Activated T-helper 1 cell treated with Interleukin-2 at 50 U/mL for 16 hours (primary cell): ENCODE measurements at places on chromosomes 3 and 15.

DNA sequence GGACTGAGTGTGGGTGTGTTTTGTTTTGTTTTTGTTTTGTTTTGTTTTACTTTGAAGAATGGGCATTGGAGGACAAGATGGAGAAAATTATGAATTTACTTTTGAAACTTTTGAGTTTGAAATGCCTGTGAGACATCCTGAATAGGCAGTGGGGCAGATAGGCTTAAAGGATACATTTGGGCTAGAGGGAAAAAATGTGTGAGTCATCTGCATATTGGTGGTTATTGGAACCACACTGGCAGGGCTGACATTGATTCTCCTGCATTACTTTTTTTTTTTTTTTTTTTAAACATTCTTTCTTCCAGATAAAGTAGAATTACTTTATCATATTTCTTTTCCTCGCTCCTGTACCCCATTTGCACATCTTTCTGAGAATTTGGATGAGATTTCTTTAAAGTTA lies 56.1 kb downstream of the CALML4 start:
- DNase-seq, result no peak

DNA sequence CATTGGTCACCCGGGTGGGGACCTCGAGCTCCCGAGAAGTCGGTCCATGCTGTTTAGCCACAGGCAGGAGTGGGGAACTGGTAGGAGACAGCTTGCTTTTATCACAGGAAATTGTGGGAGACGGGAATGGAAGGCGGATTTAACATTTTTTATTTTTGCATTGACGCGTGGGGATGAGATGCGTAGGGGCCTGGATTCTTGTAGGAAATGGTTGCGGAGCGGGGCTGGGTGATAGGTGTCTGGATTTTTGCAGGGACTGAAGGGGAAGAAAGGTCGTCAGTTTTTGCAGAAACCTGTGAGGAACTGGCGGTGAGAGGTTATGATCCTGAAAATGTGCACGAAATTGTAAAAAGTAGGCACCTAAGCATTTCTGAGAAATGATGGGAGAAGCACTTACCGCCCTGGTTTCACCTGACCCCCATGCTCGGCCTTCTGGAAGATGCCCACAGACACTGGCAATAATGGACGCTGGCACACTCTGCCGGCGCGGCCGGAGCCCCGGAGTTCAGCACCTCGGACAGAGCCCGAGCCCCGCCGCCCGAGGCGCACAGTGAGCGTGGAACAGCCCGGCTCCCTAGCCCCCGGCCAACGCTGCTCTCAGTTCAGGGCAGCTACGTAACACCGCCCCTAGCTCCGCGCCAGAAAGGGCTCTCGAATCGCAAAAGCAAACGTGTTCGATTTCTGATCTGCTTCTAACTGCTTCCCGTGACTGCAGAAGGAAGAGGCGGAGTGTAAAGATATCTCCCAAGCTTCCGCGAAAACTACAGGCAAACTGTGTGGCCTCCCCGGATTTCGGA lies 928 bp downstream of the ANKRD34C start:
- no peak for DNase-seq

DNA sequence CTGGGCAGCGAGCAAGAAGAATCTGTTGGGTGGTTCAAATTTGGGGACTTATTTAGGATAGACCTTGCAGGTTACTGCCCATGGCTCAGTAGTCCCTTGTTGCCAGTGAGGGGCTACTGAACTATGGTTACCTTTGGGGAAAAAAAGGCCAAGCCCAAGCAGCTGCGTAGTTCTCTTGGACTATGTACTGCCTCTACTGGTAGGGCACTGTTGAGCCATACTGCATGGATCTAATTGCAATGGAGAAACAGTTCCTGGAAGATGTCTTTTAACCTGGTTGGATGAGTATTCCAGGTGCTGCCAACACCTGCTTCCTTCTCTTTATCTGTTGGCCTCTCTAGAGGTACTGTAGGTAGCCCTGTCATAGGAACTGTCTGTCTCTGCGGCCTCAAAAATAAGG lies 671.9 kb upstream of the CBLB start:
- DNase-seq, result no peak

GRCh38 chr3:133607816-133608215 lies 34.3 kb downstream of the CDV3 start:
- no peak for DNase-seq

- no peak for DNase-seq
Measured at GRCh38 chr3:29202378-29202777, 78.5 kb upstream of the RBMS3 start.

- DNase-seq, result no peak
Measured at GRCh38 chr3:32992310-32992686, 40.9 kb downstream of the CCR4 start.

DNA sequence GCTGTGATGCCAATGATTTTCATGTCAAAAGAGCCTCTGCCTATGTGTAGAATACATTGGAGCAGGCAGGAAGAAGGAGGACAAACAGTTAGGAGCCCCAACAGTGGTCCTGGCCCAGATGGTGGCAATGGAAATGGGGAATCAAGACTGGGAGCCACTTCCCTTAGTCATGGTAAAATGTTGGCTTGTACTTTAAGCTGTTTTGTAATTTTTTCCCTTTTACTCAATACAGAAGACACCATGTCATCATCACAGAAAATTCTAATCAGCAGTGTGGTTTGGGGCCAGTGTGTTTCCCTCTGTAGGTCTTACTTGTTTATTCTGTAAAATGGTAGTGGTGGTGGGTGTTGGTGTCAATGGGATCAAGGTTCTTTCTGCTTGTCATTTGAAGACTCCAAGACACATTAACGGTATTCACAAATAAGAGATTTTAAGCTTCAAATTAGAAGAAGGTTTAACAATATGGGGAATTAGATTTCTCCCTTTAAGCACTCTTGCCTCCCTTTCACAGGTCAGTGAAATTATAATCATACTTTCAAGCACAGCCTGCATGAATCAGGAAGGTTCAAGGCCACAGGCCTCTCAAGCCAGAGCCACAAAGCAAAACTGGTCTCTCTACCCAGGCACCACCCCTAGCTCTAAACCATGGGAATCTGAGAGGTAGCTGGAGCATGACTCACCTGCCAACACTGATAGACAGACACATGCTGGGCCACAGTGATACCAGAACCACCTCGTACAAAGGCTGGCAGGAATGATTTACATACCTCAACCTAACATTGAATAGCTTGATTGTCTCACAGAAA lies 24.9 kb downstream of the SIAH2 start:
- no peak for DNase-seq

DNA sequence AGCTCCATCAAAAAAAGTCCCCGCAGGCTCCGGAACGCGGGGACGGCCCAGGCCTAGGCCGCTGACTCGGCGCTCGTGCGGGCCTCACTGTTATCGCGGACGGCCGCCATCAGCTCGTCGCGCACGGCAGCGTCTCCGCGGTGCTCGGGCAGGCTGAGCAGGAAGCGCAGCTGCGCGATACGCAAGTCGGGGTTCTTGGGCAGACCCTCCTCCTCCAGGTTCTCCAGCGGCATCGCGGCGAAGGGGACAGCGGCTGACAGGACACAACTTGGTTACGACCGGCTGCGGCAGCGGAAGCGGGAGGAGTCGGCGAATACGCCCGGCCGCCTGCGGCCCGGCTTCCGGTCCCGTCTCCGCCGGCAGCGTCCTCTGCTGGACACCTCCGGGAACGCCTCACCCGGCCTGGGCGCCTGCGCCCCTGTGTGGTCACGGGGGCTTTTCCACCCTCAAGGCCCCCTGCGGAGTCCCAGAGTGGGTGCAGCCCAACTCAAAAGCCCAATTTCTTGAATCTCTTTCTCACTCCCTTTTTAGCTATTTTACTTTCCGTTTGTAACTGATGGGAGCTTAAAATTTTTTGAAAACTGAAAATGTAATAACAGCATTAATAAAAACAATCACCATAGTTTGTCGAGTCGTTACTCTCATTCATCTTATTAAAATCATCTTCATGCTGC lies at the start of gene PSMD6:
Gene PSMD6, minus strand, starts transcription at position 308 of the 674 bp plus-strand sequence. Its CDS starts 75 bp downstream, at position 233.
- peak; percentile 88 for DNase-seq

GRCh38 chr15:82566690-82567089 lies 26.4 kb upstream of the RPS17 start:
- DNase-seq, result no peak

DNA sequence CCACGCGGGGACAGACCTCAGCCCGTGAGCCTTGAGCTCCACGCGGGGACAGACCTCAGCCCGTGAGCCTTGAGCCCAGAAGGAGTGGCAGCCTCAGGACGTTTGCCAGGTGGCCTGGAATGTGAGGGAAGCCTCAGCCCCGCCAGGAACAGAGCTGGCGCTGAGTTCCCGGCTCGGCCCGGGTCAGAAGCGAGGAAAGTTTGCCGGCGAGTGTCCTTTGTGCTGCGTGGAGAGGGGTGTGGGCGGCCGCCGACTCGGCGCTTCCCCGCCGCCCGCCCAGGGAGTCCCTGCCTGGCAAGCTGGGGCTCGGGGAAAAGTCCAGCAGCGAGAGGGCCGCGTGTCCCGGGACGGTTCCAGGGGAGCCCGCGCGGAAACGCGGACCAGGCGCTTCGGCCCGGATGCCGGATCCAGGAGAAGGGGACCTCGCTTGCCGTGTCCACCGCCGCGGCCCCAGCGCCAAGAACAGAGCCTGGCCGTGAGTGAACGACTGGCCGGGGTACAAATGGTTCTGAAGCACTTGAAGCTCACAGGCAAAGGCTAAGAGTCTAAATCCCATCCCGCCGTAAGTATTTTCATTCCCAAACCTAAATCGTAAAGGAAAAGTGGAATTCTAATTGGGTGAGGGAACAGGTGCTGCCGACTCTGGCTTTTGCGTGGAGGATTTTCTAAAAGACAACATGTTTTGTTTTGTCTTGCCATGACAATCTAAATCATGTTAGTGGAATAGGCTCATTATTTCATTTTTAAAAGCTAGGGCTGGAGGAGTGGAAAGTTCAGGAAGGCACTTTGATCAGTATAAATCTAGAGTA lies 1.7 kb downstream of the LRRN1 start:
- DNase-seq, result no peak

- DNase-seq, result no peak
Measured at GRCh38 chr3:136621628-136622027, 130.6 kb downstream of the STAG1 start.

- DNase-seq, result no peak
Measured at GRCh38 chr3:147424581-147425387, 15.6 kb downstream of the ZIC1 start.

GRCh38 chr3:61354604-61355003 lies 103.4 kb upstream of the FHIT start:
- no peak for DNase-seq

DNA sequence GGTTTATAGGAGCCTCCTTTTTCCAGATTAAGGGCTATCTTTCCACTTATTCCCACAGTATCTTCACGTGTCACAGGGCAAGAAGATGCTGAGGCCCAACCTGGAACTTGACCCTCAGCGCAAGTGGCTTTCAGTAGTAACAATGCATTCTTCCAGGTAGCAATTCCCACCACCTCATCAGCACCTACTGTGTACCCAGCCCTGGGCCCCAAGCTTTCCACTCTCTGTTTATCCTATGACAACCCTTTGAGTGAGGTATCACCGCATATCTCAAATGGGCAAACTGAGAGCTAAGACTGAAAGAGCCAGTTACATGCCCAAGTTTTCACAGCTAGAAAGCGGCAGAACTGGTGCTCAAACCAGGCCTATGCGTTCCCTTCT lies 88.2 kb downstream of the CPN2 start:
- no peak for DNase-seq

- no peak for DNase-seq
Measured at GRCh38 chr3:17298038-17298437, 413.3 kb downstream of the PLCL2 start.

DNA sequence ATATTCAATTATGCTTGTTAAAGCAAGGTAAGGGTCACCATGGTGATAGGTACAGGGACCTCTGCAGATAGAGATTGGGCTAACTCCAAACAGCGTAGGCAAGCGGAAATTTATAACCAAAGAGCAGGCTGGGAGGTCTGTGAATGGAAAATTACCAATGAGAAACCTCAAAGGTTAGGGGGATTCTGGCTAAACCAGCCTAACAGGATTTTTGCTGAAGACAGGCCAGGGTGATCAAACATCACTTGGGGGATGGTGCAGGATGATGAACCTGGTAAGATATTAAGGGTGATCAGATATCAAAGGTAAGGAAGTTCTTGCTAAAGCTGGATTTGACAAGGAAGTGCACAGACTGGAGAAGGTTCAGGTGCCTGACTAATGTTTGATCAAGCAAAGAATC lies 35.3 kb upstream of the SNRPN start:
- DNase-seq, result no peak

DNA sequence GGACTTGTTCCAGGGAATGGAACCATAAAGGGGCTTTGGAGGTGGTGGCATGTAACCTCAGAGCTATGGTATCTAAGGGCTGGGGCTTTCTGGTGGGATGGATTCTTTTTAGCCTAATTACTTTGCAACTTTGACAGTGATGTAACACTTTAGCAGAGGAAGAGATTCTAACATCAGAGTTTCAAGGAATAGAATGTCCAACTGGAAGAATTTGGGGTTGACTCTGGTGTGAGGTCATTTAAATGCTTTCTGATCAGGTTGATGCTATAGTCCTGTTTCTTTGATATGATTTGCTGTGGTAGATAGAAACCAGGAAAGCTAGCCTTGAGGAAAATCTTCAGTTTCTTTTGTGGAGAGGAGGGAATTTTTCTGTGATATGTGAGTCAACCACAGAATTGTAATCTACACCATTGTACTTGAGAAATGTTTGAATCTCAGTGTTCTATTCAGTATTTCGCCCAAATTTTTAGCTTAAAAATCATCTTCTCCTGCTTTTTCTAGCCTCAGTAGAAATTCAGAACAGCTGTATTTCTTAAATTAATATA lies 40.0 kb downstream of the ATP2C1 start:
- no peak for DNase-seq

- DNase-seq, result no peak
Measured at GRCh38 chr3:13525827-13526625, 22.9 kb upstream of the FBLN2 start.

DNA sequence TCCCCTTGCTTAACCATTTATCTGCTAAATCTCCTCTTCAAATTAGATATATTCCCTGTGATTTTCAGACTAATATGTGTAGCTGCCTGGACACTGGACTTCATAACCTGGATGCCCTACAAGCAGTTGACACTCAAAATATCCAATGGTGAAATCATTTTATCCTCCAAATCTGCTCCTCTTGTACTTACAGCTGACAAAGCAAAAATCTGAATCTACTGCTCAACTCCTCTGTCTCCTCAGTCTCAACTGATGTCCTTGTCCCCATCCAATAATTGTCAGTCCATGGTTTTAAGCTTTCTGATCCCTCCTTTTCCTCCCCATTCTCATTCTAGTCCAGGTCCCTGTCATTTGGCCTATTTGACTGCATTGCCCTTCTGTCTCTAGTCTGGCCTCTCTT lies 411.8 kb downstream of the TBC1D5 start:
- no peak for DNase-seq

GRCh38 chr3:36784138-36784635 lies 19.8 kb upstream of the DCLK3 start:
- DNase-seq, result no peak

GRCh38 chr3:42020684-42021307 lies 58.9 kb upstream of the ULK4 start:
- no peak for DNase-seq

DNA sequence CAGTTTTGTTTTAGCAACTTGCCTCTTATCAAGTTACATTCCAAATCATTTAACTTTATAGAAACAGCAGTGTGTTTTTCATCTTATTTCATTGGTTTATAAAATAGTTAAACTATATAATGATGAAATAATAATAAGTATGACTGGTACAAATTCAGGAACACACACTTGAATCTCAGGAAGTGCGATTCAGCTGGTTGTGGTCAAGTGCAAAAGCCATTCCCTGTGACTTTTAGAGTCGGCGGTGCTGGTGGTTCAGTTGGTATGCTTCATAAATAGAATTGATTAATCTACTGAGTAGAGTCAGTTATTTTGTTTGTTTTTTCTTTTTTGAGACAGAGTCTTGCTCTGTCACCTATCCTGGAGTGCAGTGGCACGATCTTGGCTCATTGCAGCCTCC lies 22.7 kb downstream of the SACM1L start:
- no peak for DNase-seq

- DNase-seq, result no peak
Measured at GRCh38 chr3:184022323-184022722, 4.6 kb upstream of the ABCC5 start.

- no peak for DNase-seq
Measured at GRCh38 chr15:89367485-89368451, 33.1 kb upstream of the POLG start.
